HL-60 (cell line): ENCODE measurements at places on chromosomes 7 and 10.
A peak's percentile ranks its signal among the peaks of the same experiment; 100 is the strongest.

DNA sequence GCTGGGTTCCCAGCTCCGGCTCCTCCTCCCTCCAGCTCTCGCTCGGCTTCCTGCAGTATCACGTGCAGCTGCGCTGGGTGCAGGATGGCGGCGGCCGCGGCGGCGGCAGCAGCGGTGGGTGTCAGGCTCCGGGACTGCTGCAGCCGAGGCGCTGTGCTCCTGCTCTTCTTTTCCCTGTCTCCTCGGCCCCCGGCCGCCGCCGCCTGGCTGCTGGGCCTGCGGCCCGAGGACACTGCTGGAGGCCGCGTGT lies at the start of gene CNNM1:
Gene CNNM1 (plus strand): TSS at position 53 of the 250 bp plus-strand sequence. CDS start 32 bp downstream, at position 85.
- DNase-seq, result peak; percentile 17

DNA sequence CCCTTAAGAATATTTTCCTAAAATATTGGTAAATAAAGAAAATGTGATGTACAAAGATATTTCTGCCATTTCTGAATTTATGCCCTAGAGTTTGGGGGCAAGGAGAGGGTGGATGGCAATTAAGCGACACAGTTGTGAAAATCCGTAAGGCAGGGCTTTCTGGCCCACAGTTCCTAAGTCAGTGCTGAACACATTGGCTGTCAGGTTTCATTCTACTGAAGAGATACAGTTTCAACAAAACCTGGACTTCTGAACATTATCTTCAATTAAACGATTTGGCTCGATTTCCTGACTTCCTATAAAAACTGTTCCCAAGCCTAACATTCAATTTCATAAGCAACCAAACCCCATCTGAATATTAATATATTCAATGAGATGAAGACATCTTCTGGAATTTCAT lies 61.1 kb upstream of the NEBL start:
- no peak for DNase-seq

DNA sequence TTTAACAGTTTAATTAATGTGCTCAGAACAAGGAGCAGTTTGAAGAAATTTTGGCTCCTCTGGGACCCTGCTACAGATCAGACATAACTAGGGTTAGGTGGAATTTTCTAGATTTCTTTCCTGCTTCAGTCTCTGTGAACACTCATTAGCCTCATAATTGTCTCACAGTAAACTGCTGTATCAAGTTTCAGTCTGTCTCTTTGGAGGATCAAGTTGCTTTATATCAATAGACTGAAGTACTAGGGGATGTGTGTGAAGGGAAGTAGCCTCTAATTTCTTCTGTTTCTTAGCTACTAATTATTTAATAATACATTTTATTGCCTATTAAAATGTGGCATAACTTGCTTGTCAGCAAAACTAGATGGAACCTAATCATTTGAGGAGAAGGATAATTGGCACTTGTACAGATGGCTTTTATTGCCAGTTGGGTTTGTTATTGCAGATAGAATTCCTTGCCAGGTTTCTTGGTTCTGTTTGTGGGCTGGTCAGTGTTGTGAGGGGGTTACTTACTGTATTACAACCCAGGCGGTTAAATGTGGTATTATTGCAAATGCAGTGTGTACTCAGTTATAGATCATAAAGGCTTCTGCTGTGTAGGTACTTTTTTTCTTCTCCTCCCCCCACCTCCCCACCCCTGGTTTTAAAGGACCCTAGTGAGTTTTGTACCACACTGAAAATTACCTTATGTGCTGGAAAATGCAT lies 758.0 kb downstream of the AUTS2 start:
- no peak for DNase-seq

DNA sequence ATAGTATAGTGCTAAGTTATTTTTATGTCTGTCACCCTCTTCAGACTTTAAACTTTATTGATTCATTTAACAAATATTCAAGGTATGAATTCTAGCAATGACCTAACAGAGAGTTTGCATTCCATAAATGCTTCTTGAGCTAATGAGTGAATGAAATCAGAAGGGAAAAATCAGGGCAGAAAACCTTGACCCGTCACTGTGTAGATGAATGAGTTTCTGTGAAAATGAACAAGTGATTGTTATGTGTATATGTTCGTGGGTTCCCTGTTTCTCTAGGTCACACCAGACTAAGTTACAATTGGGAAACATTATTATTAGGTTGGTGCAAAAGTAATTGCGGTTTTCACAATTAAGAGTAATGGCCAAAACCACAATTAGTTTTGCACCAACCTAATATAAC lies 30.1 kb downstream of the APBB1IP start:
- no peak for DNase-seq

DNA sequence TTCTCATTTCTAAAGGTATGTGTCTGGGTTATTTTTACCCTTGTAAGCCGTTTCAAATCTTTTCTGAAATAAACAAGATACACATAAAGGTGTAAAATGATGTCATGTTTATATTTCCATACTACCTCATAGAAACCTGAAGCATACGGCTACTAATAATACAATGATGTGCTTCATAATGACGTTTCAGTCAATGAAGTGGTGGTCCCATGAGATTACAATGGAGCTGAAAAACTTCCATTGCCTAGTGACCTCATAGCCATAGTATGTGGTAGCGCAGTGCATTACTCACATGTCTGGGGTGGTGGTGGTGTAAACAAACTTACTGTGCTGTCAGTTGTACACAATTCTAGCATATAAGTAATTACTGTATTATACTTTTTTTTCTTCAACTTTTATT lies 24.9 kb downstream of the EPDR1 start:
- DNase-seq, result no peak

GRCh38 chr7:24786306-24786705 lies 29.0 kb upstream of the GSDME start:
- DNase-seq, result peak; percentile 58

DNA sequence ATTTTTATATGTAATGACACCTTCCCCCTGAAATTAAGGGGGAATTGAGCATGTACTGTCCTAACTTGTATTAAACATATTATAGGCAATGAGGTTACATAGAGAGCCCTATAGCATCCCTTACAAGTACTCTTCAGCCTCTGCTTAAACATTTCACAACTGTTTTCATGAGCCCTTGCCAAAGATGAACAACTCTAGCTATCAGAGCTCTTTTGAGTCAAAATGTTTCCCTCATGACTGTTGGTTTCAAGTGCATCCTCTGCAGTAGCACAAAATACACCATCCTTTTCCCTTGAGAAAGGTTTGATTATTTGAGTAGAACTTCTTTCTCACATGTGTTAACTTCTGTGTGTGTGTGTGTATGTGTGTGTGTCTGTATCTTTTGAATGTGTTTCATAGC lies 1157.6 kb upstream of the CELF2 start:
- DNase-seq, result no peak

GRCh38 chr7:98569691-98570337 lies 47.3 kb upstream of the NPTX2 start:
- DNase-seq, result no peak
